ENCODE measurements at places on chromosomes 11 and 22.
A peak's percentile ranks its signal among the peaks of the same experiment; 100 is the strongest.

DNA sequence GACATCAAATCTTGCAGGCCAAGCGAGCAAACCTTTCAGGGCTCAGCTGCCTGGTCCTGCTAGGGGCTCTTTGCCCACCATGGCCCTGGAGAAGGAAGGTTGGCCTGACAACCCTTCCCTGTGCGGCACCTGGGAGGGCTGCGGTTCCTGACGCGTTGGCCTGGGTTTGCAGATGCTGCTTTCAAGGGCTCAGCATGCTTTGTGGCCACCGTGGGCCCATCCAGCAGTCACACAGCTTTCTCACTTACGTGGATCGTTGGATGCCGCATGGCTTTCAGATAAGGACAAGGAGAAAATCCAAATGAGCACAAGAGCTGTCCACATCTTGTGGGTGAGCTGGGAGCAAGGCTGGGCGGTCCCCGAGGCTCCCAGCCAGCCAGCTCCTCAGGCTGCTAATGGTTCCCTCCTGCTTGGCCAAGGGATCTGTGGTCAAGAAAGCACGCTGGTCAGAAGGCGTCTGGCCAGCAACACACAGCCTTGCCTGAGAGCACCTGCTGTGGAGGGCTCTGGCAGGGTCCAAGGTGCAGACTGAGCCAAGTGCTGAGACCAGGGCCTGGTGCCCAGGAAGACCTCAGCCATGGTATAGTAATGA is 8.2 kb downstream of the C11orf24 start:
- DNase-seq = no peak

- DNase-seq = peak; percentile 44
Observed at GRCh38 chr11:63841554-63841953, 2.6 kb downstream of the MARK2 start.

- DNase-seq = no peak
Observed at GRCh38 chr11:108985236-108985944, 320.5 kb downstream of the DDX10 start.

- DNase-seq = no peak
Observed at GRCh38 chr11:91459840-91460239, 764.8 kb upstream of the FAT3 start.

- DNase-seq = no peak
Observed at GRCh38 chr11:3685923-3686322, 14.7 kb upstream of the CHRNA10 start.

DNA sequence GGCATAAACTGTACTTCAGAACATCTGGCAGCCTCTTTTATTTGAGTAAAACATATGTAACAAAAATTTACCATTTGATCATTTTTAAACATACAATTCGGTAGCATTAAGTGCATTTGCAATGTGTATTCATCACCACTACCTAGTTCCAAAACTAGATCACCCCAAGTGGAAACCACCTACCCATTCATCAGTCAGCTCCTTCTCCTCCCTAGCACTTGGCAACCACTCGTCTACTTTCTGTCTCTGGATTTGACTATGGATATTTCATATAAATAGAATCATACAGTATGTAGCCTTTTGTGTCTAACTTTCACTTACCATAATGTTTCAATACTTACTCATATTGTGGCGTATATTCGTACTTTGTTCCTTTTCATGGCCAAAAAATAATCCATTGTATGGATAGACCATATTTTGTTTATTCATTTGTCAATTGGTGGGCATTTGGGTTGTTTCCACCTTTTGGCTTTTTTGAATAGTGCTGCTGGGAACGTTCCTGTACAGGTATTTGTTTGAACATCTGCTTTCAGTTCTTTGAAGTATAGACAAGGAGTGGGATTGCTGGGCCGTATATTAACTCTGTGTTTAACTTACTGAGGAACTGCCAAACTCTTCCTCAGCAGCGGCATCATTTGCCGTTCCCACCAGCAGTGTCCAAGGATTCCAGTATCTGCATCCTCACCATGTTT is 27.2 kb upstream of the ADORA2A start:
- no peak for DNase-seq

DNA sequence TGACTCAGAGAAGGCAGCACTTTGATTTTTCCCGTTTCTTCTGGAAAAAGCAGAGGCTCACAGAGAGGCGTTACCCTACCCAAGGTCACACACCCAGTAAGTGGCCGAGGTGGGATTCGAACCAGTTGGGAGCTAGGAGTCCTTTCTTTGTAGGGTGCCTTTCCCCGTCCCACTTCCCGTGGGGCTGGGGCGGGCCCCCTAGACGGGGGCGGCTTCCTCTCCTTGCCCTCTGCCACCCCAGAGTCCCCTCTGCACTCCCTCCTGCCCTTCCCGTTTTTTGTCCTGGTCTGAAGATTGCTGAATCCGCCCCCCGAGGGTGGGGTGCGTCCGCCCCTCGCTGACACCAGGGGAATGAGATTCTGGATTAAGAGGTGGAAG is 747 bp downstream of the TPCN2 start:
- DNase-seq = peak; percentile 10

DNA sequence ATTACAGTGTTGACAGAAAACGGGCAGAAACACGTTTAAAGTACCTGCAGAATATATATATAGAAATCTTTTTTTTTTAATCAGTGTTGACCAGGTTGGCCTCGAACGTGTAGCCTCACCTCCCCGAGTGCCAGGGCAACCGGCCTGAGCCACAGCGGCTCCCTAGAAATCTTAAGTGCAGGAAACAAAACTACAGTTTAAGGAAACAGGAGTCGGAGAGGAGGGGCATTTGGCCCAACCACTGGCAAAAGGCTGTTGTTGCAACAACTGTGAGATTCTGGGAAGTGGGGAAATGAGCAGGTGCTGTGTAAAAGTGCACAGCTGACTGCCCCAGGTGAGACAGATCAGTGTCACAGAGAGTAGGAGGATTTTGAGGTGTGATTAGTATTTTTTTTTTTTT is 3.7 kb downstream of the YWHAH start:
- DNase-seq = no peak

DNA sequence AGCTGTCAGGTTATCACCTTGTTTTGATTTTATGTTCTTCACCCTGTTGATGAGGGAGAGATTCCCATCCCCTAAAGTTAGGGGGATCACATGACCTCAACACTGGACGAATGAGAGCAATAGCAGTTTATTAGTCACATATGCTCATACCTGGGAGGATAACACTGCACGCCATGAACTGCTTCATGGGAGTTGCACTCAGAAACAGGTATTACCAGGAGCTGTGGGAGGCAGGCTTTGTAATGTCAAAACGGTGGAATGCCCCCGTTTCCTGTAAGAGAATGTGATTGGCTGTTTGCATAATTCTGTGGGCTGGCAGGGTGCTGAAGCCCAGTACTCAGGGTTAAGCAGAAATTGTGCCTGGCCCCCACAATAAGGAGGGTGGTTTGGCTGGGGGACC is 3.2 kb upstream of the THY1 start:
- DNase-seq = no peak

GRCh38 chr11:102564110-102564509 is 33.6 kb upstream of the MMP7 start:
- DNase-seq = peak; percentile 92

- no peak for DNase-seq
Observed at GRCh38 chr22:17443405-17444203, 74.3 kb downstream of the CECR2 start.

GRCh38 chr11:80331694-80332093 is 890.9 kb upstream of the TENM4 start:
- no peak for DNase-seq

DNA sequence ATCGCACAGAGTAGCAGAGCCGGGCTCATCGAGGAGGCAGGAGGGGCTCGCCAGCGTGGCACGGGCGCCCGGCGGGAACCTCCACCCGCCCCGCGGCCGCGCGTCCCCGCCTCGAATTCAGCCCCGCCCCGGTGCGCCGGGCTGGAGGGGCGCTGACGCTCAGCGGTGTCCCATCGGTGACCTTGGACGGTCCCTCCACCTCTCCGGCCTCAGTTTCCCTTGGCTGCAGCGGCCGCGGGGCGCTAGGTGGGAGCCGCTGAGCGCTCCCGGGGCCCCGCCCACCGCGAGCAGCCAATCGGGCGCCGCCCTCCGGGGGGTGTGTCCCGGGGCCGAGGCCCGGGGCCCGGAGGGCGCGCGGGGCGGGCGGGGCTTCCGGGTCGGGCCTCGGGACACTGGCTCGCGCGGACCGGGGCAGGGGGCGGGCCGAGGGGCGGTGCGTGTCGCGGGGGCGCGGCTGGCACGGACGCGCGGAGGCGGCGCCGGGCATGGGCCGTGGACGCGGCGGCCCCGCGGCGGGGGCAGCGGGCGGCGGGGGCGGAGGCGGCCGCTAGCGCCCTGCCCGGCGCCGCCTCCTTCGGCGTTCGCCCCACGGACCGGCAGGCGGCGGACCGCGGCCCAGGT is at the start of gene PPARA:
TSS of gene PPARA (plus strand) at position 493 of the 621 bp plus-strand sequence. CDS start 47,858 bp downstream, outside the sequence.
- peak; percentile 85 for DNase-seq

GRCh38 chr11:60161107-60161506 is 21.8 kb downstream of the MS4A6A start:
- DNase-seq = no peak

- no peak for DNase-seq
Observed at GRCh38 chr11:76033699-76034098, 172.6 kb downstream of the WNT11 start.

DNA sequence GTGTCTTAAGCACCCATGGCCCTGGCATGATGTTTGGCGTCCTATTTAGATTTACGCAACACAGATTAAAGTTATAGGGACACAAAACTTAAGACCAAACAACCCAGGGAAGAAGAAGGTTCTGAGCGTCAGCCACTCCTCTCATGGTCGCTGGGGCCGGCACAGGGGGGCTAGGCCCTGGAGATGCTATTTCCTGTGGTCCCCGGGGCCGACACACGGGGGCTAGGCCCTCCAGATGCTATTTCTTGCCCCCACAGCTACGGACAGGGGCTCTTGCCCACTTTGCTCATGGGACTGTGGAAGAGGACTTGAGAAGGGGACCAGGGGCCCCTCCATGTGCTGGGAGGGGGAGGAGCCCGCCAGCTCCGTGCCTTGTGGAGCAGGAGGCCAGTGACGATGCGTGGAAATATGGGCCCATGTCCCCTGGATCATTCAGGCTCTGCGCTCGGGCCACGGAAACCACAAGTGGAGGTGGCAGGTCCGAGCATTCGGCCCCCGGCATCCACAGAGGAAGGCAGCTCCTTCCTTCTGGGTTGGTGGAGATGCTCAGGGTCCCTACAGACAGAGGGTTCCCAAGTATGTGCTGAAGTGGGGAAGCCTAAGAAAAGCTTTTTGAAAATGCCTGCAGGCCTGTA is 711.1 kb downstream of the BRD1 start:
- no peak for DNase-seq

DNA sequence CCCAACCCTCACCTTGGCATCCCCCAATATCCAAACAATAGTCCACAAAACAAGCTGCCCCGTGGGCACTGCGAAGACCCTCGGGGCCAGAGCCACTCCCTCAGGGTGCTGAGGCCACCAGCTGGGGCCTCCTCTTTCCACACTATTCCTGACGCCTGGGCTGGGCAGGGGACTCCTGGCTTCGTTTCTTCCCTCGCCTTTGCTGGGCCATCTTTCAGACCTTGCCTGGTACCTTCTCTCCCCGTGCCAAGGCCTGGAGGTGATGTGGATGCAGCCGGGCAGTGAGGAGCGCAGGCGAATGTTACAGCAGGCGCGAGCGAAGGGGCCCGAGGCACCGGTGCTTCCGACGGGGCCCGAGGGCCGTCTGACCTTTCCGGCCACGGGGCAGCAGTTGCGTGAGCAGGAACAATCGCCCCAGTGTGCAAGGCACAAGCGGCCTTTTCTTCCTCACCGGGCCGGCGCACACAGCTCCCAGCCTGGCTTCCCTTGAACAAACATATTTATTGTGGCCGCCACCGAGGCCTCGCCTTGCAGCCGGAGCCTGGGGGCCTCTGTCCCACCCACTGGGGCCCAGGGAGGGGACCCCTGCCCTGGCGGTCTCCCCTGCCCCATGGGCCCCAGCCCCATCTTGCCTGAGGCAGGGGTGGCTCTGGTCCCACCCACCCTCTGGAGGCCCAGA is 32.6 kb upstream of the KCNQ1OT1 start:
- DNase-seq = no peak

DNA sequence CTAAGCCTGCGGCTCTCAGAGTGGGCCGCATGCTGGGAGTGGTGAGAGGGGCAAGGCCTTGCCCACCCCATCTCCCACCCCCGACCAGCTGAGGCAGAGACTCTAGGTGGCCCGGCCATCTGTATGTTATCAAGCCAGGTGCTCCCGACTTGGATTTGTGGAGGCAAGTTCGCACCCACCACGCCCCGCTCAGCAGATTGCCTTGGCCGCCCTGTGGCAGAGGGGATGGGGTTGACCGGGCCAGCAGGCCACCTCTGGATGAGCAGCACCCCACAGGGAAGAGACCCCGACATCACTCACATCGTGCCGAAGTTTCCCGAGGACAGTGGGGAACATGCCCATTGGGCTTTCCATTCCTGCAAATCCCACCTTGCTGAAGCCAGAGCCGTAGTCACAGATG is 40.8 kb downstream of the DHCR7 start:
- DNase-seq = no peak

DNA sequence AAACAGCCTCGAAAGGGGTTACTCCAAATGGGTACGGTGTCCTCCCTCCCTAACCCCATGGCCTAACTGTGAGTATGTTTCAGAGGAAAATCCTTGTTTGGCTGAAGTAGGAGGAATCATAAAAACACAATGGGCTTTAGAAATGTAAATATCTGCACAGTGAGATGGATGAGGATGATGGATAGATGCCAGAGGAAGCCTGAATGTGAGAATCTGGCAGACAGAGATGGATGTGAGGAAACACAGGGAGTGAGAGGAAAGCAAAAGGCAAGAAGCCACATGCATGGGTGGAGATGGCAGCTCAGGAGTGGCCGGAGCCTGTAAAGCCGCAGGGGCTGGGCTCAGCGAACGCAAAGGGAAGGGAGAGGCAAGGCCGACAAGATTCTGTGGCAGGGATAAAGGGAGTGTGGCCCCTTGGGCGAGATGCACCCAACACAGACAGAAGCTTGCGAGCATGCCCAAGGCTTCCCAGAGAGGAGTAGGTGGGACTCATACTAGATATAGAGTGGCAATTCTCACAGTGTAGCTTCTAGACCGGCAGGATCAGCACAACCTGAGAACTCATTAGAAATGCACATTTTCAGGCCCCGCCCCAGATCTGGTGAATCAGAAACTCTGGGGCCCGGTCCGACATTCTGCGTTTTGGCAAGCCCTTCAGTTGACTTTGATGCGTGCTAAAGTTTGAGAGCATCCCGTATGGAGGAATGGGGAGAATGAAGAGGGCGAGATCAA is 237.3 kb upstream of the CADM1 start:
- no peak for DNase-seq

DNA sequence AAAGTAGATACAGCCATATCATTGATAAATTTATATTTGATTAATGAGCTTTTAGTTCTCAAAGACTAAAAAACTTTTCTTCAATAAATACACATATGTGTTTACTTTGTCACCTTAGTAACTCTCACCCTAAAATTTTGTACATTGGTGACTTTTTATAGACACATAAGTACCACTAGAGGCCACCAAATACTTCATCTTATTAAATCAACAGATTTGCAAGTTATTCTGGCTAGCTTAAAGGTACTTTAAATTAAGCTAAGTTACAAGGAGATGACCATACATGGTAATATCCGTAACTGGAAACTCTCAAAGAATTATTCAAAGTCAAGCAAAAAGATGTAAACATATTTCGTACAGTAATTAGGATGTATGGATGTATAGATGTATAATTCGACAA is 112.2 kb downstream of the SBF2 start:
- DNase-seq = peak; percentile 25

GRCh38 chr22:44331881-44332714 is 19.3 kb upstream of the SHISAL1 start:
- DNase-seq = no peak
